A549 (cell line): ENCODE measurements at places on chromosomes 16 and 17.

DNA sequence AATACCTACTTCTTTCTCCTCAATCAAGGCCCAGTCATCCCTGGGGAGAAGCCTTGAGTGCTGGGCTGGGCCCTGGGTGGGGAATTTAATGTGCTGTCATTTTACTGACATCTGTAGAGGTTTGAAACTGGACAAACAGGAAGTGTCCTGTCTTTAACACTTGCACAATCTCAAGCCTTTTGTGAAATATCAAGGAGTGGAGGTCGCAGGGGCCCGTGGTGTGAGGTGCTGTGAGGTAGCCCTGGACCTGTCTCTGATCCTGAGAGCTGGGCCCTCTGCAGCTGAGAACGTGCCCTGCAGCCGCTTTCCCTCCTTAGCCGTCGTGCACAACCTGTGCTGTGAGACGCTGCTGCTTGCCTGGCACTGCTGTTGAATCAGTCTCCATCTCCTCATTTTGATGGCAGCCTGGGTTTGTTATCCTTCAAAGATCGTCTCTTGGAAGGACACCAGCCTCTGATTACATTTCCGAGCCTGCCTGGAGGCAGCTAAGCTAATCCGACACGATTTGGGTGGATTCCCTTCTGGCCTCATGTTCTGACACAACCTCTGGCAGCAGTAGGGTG is 29.9 kb downstream of the SMARCE1 start:
- no peak for DNase-seq

DNA sequence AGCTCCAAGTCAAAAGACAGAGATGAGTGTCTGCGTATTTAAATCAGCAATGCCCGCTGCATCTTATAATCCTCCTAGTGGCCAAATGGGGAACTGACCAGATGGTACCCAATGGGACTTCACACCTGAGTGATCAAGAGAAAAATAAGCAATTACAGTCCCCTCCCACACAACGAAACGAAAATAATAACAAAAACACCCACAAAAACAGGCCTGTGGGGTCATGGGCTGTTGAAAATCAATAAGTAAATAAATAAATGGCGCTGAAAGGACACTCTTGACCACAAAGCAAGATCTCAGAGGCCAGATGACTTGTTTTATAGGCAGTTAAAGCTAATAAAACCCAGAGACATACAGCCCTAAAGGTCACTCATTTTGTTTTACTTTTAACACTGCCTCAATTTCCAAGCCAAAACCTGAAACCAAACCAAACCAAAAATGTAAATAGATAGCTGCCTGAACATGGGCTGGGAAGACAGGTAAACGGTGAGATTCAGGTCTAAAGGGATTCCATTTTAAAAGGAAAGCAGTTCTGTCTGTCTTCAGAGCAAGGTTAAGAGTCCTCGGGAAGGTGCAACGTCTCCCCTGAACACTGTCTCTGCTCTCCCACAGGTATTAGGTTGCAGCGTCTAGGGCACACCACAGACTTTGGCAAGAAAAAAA is 1.3 kb downstream of the ZNF821 start:
- peak; percentile 83 for DNase-seq

- DNase-seq: peak; percentile 86
These were observed 19.4 kb downstream of the CEP295NL start for GRCh38 chr17:78883533-78884131.

DNA sequence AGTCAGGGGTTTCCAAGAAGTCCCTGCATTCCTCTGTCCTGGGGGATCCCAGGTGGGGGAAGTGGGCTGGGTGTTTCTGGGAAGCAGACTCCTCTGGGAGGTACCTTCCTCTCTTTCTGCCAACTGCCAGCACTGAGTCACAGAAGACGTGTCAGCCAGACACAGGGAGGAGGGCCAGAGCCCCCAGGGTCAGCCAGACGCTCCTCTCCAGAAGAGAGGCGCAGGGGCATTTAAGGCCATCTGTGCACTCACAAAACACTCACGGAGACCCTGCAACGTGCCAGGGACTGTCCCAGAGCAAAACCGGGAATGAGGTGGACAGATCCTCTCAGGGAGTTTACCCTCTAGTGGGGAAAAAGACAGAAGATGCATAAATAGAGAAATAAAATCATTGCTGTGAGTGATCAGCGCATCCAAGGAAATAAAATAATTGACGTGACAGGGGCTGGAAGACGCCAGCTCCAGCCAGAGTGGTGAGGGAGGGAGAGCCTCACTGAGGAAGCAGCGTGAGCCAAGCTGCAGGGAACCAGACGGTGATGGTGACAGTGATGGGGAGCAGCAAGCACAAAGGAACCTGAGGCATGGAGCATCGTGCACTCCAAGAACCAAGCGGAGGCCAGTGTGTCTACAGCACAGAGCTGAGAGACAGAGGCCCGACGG is 105.4 kb downstream of the ZNF423 start:
- no peak for DNase-seq

GRCh38 chr17:77444984-77445759 is 304.4 kb downstream of the SEC14L1 start:
- DNase-seq: no peak

DNA sequence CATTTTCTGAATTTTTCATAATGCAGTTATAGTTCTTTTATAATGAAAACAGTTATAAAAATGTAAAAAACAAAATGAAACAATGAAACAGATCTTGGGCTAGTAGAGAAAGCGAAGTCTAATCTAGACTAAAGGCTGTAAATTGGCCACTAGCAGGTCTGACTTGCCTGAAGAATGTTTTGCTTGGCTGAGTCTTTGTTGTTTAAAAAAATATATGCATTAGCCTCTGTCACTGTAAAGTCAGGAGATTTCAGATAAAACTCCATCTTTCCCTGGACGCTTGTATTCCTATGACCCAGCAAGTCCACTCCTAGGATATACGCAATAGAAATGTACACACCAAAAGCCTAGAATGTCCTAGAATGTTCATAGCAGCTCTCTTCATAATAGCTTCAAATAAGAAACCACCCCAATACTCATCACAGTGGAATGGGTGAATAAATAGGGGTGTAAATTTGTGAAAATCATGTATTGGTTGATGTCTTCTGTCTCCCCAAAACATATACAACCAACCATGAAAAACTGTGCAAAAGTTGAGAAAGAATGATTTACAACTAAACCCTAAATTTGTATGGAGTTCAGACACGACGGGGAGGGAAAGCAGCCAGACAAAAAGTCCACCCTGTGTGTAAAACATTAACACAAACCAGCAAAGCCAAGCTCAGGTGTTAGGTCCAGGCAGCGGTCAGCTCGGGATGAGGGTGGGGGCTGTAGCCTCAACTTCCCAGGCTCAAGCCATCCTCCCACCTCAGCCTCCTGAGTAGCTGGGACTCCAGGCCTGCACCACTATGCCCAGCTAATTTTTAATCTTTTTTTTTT is 37.7 kb upstream of the MEAK7 start:
- no peak for DNase-seq

- no peak for DNase-seq
These were observed 29.3 kb downstream of the STH start for GRCh38 chr17:46028374-46028773.

GRCh38 chr16:87806641-87807546 is 41.1 kb upstream of the KLHDC4 start:
- DNase-seq: peak; percentile 85

GRCh38 chr16:4612977-4613635 is 1.6 kb downstream of the UBALD1 start:
- no peak for DNase-seq

DNA sequence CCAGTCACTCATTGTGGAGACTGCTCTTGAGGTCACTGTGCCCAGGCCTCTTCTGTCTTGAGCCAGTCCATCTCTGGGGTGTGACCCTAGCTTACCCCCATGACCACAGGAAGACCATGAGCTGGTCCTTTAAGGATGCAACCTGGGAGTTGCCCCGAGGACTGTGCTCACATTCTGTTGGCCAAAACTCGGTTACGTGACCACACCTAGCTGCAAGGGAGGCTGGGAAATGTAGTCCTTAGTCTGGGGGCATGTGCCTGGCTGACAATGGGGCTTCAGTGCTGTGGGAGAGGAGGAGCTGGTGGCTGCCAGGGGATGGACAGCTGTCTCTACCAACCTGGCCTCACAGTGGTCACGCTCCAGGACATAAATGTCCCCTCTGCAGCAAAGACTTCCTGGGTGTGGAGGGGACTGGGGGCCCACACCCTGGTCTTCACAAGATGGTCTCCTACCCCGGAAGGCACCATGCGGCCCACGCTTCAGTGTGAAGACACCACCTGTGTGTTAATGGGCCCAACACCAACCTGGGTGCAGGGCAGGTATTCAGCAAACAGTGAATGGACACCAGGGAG is 55.4 kb downstream of the JPH3 start:
- no peak for DNase-seq

DNA sequence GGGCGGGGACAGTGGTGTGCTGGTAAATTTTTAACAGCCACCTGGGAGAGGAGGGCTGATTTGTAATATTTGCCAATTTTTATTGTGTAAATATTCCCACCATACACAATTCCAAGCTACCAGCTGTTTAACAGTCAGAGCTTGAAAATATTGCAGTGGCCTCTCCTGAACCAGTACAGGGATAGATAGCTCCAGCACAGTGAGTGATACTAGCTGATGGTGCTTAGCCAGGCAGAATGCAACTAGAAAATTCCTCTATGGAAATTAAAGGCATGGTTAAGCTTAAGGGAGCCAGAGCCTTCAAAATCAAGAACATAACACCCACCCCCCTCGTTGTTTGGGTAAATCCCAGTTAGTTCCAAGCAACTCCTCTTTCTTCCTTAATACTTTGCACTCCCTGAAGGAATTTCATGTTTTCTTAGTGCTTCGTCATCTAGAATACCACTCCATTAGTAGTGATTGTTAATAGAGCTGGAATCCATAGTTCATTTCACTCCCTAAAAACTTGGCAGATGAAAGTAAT is 96.6 kb downstream of the CYB561 start:
- DNase-seq: no peak

GRCh38 chr17:9389111-9389527 is 186.5 kb downstream of the STX8 start:
- DNase-seq: peak; percentile 53

DNA sequence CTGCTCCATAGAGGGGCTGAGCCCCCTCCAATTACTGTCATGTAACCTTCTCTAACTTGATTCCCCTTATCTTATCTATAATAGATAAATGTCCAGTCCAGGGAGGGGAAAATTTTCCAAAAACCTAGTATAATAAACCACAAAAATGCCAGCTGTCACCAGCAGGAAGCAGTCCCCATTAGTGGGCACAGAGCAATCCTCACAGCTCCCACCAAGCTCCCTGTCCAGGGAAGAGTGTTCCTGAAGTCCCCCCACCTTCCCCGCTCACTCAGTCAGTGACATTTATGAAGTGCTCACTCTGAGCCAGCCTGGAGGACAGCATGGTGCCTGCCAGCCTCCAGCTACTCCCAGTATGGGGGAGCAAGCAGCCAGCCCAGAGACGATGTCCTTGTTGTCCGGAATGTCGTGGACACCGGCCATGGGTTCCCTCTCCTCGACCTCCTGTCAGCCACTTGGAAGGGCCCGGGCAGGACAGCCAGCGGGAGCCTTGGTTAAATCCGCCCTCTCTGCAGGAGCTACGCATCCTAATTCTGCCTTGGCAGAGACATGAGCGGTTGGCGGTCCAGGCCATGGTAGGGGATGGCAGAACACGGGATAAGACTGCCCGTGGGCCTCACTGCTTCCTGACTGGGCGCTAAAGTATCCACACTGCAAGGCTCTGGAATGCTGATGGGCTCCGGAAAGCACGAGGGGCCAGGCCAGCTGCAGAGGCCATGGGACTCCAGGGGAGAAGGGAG is 102.0 kb upstream of the CDH5 start:
- no peak for DNase-seq

DNA sequence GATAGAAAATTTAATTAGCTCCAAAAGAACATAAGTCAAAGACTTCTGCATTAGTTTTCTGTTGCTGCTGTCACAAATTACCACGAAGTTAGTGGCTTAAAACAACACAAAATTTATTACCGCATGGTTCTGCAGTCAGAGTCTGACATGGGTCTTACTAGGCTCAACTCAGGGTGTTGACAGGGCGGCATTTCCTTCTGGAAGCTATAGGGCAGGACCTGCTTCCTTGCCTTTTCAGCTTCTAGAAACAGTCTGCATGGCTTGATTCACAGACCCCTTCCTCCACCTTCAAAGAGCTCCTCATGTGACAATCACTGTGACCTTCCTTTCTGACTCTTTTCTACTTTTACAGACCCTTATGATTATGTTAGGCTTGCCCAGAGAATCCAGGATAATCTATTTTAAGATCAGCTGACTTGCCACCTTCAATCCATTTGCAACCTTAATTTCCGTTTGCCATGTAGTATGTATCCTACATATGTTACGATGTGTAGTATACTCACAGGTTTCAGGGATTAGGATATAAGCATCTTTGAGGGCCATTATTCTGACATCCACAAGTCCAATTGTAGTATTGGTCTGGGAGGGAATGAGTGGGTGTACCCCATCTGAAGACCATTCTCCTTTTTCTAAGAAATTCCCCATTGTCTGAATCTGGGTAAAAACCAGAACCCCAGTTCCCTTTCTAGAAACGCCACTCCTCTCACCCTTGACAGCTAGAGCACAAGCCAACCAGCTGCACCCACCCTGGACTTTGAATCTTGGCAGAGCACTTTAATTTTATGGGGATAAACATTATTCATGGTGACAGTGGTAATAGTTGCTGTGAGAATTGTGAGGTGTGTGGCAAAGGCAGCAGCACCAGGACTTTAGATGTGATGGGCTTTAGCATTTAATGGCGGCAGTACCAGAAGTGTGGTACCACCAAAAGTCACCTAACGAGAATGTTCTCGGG is 265.5 kb downstream of the KCNJ2 start:
- no peak for DNase-seq

- no peak for DNase-seq
These were observed 6.0 kb upstream of the DNAI2 start for GRCh38 chr17:74267987-74268499.

GRCh38 chr17:33113991-33114370 is 122.3 kb downstream of the SPACA3 start:
- no peak for DNase-seq

- no peak for DNase-seq
These were observed 48.5 kb downstream of the BRD7 start for GRCh38 chr16:50320310-50320709.

GRCh38 chr16:19502395-19503131 is 19.3 kb downstream of the GDE1 start:
- DNase-seq: peak; percentile 71
